ENCODE measurements at places on chromosomes 7 and 10.
A peak's percentile ranks its signal among the peaks of the same experiment; 100 is the strongest.

GRCh38 chr10:102394801-102395399 lies 605 bp upstream of the NFKB2 start:
- DNase-seq, result no peak

GRCh38 chr10:117578999-117579590 lies 36.5 kb downstream of the EMX2 start:
- no peak for DNase-seq

DNA sequence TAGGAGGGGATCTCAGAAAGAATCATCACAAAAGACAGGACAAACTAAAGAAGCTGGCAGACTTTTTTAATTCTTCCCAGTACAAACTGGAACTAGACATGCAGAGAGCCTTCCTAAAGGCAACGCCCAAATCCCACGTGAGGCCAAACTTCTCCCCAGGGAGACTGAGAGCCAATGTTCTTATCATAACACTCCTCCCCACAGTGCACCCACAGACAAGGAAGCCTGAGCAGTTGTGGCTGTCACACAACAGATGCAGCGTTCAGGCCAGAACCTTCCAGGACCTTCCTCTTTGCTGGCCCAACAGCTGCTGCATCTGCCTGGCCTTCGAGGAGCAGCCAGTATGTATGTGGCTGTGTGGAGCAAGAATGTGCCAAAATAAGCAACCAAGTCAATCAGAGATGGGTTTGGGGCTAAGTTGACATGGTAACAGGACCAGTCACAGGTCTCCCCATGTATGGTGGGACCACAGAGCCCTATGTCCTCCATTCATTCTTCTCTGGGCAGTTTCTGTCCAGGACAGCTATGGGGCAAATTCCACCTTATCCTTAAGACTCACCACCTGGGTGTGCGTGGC lies 34.9 kb downstream of the SRPK2 start:
- peak; percentile 65 for DNase-seq

GRCh38 chr7:153832160-153832559 lies 220.0 kb upstream of the DPP6 start:
- DNase-seq, result no peak

DNA sequence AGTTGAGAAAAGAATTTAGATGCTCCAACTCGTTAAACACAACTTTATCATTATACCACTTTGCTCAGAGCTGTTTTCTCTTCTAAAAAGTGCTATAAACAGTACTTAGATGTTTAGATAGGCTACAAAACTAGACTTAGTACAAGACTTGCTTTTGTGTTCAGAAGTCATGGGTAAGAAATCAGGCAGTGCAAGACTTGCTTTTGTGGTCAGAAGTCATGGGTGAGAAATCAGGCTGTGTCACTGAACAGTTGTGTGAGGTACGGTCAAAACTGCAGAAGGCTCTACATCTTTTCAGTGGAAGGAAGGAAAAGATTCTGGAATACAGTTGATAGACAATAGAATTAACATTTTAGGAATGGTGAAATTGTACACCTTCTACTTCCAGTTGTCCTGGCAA lies 239.7 kb downstream of the DNAJB9 start:
- no peak for DNase-seq

DNA sequence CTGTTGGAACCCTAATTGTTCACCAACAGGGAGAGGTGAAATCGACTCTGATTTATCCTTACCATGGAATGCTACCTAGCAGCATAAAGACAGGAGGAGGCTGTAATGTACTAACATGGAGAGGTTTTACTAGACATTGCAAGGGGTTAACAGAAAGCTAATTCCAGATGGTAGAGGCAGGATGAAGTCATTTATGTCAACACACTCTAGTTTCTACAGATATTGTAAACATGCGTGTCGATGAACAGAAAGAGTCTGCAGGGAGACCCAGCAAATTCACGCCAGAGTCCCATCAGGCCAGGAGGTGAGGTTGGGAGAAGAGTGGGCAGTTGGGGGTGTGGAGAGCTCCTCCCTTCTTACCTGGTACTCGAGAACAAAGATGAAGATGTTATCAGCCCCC lies 7.0 kb downstream of the NPC1L1 start:
- no peak for DNase-seq

- DNase-seq, result peak; percentile 72
Measured at GRCh38 chr10:96703358-96703757, 17.0 kb downstream of the PIK3AP1 start.

DNA sequence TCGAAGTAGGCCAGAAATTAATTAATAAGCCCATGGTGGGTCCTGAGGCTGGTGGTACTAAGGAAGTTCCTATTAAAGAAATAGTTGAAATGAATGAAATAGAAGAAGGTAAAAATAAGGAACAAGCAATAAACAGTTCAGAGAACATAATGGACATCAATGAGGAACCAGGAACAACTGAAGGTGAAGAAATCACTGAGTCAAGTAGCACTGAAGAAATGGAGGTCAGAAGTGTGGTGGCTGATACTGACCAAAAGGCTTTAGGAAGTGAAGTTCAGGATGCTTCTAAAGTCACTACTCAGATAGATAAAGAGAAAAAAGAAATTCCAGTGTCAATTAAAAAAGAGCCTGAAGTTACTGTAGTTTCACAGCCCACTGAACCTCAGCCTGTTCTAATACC lies 36.0 kb downstream of the SLK start:
- no peak for DNase-seq

DNA sequence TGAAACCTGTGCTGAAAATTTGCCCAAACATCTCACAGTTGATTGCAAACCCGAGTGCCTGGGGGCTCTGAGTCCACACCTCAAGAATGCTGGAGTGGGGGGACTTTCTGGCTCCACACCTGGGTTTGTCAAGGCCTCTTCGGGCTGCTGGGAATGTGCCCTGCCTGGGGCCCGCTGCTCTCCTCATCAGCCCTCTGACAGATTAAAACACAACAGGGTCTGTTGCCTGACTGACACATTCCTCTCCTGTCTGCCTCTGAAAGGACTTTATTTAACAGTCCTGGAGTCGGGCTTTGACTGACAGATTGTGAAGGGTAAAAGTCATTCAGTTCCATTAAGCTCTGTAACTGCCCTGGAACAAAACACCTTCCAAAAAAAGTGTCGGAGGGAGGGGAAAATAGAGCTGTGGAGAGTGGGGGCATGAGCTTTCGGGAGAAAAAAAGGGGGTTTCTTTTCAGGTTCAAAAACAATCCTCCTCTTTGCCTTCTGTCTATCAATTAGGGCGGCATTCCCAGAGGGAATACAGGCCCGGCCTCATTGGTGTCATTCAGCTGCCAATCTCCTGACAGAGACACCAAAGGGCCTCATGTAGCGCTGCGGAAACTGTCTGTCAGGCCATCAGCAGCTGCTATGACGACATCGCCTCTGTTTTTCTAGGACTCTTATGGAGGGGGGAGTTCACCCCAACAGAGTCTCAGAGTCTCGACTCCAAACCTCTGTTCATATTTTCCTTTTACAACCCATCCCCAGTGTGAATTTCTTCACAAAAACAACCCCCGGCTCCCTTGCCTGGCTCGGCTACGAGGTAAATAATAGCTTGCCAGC lies 398.8 kb upstream of the NFE2L3 start:
- no peak for DNase-seq

GRCh38 chr10:29472301-29473086 lies 162.3 kb downstream of the SVIL start:
- DNase-seq, result no peak

- DNase-seq, result no peak
Measured at GRCh38 chr7:72793791-72794190, 34.2 kb downstream of the TYW1B start.

- peak; percentile 55 for DNase-seq
Measured at GRCh38 chr10:26556748-26557640, 118.9 kb downstream of the APBB1IP start.

DNA sequence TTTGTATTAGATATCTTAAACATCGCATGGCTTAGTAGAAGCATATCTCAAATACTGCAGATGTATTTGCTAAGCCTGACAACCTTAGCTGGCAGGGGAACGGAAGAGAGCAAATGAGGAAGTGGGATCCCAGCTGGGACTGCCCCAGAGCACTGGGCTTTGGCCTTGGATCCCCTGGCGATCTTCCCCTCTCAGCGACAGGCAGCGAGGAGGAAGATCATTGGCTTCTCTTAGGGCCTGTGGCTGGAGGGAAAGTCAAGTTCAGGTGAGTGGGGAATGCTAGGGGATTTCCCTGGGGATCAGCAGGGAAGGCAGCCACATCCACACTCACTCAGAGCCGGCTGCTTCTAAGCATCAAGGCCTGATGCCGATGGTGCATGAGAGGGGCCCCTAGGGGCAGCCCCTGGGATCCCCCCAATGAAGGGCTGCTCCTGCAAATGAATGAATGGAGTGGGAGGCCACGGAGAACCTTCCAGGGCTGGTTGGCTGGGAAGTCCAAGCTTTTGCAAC lies 42.0 kb downstream of the LYZL2 start:
- DNase-seq, result peak; percentile 82

DNA sequence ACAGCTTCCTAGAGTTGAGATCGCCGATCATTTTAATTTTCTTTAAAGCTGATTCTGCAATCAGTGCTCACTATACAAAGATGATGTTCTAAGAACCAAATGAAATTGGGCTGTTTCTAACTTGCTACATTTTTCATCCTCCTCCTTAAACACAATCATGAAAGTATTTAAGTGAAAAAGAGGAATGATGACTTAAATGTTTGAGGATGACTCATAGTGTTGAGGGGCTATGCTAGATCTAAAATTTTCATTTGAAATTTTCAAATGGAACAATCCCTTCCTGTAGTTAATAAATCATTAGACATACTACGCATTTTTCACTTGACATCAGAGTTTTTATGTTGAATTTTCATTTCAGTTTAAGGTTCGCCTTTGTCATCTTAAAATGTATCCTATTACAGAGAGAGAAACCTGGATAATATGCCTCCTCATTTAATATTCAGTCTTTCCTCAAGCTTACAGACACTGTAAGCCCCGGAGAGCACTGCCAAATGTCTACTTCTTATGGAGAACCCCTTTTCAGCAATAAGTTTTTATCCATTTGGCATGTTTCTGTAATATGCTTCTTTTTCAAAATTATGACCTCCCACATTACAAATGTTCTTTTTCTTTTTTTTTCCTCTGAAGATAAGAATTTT lies 499.6 kb downstream of the MAGI2 start:
- DNase-seq, result no peak

- no peak for DNase-seq
Measured at GRCh38 chr7:50832744-50833143, 50.0 kb upstream of the GRB10 start.

GRCh38 chr7:21317966-21318915 lies 109.6 kb upstream of the SP4 start:
- DNase-seq, result no peak

DNA sequence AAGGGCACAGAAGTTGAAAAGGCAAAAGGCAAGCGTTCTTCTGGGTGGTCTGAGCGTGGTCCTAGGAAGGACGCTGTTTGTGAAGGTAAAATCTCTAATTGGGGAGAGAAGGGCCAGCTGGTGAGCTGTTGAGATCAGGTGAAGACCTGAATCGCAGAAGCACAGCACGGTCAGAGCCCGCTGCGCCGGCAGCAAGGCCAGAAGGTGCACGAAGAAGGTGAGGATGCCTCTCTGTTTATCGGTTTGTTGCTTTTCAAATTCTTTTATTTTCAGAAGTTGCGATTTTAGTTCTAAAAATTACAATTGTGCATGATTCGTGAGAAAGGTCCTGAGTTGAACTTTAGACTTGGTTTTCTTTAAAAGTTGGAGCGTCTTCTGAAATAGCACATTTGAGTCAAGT lies 247.8 kb upstream of the FOXK1 start:
- no peak for DNase-seq

DNA sequence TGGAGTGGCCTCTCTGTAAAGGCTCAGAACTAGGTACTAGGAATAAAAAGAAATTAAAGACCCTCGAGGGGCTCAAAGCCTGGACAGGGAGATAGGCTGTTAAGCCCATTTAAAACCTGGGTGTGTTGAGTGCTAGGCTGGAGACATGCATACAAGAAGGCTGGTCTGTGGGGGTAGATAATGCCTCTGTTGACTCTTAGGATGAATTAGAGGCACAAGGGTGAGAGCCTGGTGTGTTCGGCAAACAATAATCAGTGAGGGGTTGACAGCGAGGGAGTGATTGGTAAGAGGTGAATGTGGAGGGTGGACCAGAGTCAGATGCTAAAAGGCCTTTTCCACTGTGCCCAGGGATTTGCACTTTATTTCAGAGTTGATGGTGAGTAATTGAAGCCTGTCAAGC lies 12.7 kb downstream of the GSTO2 start:
- DNase-seq, result no peak

DNA sequence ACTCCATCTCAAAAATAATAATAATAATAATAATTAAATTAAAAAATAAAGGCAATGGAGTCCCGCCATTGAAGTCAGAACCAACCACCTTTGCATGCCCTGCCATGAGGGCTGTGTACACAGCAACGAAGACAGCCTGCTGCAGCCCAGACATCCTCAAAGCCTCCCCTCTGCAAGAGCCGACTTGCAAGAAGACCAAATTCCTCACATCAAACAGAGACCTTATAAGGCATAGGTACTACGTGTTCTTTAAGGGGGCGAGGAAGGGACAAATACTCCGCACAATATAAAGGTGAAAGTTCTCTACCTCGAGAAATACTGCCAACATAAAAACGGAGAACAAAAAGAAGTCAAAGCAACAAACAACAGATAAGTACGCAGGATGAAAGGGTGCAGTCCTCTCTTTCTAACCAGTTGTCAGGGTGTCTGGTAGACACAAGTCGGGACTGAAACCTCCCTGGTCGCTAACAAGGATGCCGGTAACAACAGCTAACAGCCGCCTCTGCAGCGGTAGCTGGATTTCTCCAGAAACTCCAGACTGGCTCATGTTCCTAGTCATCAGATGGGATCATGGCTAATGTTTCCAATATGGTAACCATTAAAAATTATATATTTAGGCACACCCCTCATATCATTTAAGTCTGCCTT lies 23.6 kb downstream of the FGFR2 start:
- DNase-seq, result no peak

DNA sequence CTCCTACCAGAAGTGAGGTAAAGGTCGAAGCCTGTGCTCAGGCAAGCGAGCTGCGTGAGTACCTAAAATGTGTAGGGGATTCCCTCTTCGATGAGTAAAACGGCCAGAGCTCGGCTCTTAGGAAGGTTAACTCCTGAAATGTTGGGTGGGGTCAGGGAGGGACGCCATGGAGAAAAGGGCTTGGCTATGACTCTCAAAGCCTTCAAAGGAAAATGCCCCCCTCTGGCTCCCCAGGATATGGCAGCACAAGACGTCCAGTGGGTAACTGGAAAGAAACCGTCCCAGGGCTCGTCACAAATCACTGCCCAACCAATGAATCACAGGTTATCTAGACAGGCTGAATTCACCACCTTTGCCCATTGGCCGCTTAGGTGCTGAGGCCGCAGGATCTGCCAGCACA lies 58.0 kb downstream of the CALML3 start:
- peak; percentile 24 for DNase-seq

DNA sequence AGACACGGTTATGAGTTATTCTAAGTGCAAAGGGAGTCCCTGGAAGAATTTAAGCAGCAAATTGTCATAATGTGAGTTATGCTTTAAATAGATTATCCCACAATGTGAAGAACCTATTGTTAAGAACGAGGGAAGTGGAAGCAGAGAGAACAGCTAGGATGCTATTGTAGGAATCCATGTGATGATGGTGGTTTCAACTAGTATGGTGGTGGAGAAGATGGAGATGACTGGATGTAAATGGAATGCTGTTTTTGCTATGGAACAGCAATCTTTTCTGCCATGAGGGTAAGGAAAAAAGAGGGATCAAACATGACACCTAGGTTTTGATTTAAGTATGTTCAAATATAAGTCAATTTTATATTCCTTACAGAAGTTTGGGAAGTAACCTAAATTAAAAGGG lies 191.3 kb downstream of the RNF133 start:
- DNase-seq, result no peak
